ENCODE measurements at places on chromosomes 11 and 22.

DNA sequence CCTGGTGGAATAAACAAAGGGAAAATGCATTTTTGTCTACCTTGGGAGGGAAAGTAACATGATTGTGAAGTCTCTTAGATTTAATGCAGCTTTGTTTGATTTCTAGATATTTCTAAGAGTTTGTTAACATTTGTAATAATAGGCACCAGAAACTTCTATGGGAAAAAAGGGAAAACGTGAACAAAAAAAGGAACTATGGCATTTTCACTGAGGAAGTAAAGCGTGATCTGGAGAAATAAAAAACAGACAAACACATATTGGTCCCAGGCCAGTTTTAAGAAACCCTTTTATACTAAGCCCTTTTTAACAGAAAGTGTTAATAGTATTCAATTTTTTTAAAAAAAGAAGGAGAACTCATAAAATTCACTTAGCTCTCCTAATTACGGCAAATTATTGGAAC is 6.9 kb upstream of the MS4A7 start:
- no peak for DNase-seq

DNA sequence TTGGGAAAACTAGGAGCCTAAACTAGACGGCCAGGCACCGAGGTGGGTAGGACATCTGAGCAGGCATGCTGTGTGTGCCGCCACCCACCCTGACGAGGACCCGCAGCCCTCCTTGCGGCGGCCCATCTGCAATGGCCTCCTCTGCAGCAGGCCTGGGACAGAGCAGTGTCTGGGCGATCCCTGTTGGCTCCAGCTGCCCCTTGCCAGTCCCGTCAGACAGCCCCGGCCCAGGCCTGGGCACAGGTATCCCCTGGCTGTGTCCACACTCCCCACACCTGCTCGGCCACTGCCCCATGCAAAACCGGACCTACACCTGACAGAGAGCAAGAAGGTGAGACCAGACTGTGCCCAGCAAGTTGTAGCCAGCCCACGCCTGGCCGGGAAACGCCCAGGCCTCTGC is 38.7 kb upstream of the GNB1L start:
- no peak for DNase-seq

- no peak for DNase-seq
Measured at GRCh38 chr22:44086271-44087088, 62.4 kb downstream of the PARVB start.

GRCh38 chr11:12214751-12215150 is 104.4 kb downstream of the MICAL2 start:
- DNase-seq, result no peak

GRCh38 chr22:43370036-43370435 is 26.9 kb upstream of the SCUBE1 start:
- no peak for DNase-seq

- DNase-seq, result no peak
Measured at GRCh38 chr22:19825904-19826618, 28.6 kb downstream of the GNB1L start.

DNA sequence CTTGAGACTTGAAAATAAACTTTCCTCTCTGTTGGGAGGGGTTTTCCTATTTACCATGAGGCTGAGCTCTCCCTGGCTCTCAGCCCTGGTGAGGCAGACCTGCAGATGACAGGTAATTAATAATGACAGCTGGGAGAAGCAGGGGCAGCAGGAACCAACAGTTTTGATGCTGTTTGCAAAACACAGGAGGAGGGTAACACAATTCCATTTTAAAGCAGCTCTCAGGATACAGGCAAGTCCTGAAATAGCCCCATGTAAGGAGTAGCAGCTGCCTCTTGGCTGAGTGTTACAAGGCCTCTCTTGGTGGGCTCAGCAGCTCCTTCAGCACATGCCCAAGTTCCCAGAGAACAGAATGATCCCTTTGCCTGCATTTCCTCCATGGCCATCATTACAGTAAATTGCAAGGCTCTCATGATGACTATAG is 13.3 kb downstream of the PARVA start:
- DNase-seq, result no peak

DNA sequence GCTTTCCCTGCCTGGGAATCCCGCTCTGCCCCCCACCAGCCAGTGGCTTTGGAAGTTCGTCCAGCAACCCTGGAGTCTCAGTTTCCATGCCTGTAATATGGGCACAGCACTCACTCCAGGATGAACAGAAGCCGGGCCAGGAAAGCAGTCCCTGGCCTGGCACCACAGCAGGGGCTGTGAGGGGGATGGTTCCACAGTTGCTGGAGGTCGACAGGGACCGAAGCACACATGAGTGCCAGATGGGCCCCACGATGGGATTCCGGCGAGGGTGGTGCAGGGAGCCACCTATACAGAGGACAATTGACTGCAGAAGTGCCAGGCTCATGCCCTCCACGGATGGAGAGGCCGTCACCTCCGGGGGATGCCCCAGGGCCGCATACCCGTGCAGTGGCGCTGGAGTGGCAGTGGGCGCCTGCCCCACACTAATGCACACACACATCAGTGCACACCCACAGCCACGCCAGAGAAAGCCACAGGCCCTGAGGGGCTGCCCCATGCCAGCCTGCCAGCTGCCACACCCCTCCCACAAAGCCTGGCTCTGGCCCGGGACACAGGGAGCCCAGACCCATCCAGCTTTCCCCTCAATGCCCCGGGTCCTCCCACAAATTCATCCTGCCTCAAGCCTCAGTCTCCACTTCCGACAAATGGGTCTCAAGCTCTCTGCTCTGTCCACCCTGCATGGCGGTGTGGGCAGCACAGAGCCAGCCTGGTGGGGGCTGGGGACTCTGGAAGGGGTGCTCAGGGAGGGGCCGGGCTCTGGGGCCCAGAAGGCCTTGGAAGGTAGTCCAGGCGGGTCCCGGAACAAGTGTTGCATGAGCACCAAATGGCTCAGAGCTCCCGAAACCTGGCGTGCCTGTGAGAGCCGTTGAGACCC is 9.7 kb downstream of the ASCL2 start:
- DNase-seq, result no peak

DNA sequence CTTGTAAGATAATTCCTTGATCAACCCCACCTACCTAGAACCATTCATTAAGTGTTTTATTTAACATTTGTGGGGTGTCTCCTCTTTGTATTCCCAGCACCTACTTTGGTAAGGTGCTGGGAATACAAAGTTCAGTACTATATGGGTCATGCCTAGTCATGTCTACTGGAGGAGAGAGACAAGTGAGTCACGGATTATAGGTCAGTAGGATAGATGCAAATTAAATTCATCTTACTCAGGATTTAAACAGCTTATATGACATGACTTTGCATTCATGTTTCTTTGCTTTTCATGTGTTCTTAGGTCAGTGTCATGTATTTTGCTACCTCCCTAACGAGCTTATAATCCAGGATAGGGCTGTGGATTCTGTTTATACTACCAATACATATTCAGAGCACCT is 3.4 kb upstream of the FADS1 start:
- DNase-seq, result no peak

DNA sequence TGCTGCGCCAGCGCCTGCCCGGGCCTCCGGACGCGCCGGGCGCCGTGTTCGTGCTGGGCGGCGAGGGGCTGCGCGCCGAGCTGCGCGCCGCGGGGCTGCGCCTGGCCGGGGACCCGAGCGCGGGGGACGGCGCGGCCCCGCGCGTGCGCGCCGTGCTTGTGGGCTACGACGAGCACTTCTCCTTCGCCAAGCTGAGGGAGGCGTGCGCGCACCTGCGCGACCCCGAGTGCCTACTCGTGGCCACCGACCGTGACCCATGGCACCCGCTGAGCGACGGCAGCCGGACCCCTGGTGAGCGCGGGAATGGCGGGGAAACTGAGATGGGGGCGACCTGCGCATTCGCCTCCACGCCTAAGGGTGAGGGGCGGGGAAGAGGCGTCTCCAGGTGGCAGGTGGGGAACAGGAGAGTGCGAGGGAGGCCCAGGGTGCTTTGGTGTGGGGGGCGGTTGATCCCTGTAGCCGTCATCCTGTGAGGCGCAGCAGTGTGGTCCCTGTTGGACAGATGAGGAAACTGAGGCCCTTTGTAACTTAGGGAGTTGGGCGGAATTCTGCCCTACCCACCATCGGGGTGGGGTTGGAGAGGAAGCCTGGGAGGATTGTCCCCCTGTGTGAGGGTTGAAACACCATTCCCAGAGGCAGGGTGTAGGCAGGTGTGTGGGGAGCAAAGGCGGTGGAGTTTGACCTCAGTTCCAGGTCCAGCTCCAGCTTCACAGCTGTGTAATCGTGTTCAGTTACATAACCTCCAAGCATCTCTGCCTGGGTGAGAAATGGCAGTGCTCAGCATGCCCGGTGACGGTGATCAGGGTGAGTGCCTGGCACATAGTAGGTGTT is 758 bp downstream of the PDXP start:
- no peak for DNase-seq

DNA sequence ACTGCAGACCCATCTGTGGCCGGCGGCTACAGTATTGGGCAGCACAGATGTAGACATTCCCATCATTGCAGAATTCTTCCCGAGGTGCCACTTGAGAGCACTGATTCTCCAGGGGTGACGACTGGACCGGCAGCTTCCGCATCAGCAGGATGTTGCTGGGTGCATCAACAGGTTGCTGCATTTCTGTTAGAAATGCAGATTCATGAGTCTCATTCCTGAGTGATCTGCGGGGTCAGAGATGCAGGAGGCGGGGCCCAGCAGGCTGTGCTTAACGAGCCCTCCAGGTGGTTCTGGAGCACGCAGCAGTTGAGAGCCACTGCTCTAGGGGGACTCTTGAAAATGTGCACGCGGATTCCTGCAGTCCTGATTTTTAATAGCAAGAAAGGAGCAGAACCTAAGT is 321.8 kb downstream of the TBC1D22A start:
- DNase-seq, result no peak

DNA sequence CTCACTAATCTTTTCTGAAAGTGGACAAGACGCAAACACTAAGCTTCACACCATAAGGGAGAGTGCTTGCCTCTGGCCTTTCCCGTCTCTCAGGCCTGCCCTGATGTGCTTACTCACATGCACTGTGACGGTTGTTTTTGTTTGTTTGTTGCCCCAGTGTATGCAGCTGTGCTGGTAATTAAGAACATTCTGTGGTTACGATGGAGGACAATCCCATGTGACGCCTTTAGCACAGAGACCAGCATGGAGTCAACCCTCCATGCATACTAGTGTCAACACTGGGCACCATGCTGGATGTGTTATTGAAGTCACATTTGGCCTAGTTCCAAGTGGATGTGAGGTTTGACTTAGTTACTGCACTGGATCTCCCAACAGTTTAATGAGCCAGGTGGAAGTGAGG is 27.8 kb upstream of the CDON start:
- DNase-seq, result no peak

- DNase-seq, result no peak
Measured at GRCh38 chr11:112548641-112549040, 288.0 kb upstream of the PLET1 start.

DNA sequence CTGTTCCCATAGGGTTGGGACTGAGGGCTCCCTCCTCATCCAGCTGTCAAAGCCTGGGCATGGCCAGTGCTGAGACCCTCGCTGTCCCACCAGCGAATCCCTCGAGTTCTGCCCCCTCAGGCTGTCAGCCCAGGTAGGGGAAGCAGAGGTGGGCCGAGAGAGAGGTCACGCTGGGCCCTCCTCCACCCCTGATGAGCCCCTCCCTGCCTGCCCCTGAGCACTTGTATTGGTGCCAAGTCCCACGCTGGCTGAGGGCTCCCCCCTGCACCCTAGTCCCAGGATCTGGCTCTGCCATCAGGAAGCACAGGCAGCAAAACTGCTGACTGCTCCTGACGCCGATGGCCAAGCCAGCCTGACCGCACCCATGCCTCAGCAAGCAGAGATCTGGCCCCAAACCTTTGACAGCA is 3.3 kb downstream of the PRR33 start:
- DNase-seq, result no peak

DNA sequence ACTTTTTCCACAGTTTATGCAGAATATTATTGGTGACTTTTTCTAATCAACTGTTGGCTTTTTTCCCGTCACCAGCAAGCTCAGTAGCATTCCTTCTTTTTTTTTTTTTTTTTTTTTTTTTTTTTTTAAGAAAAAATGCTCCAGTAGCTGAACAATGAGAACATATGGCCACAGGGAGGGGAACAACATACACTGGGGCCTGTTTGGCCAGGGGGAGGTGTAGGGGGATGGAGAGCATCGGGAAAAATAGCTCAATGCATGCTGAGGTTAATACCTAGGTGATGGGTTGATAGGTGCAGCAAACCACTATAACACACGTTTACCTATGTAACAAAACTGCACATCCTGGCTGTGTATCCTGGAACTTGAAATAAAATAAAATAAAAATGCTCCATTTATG is 82.5 kb downstream of the ARHGAP42 start:
- DNase-seq, result no peak

- DNase-seq, result no peak
Measured at GRCh38 chr11:46901156-46901555, 17.2 kb downstream of the LRP4 start.

GRCh38 chr11:100903284-100903683 is 216.2 kb downstream of the ARHGAP42 start:
- DNase-seq, result no peak

GRCh38 chr11:11202885-11203284 is 150.2 kb downstream of the CSNK2A3 start:
- DNase-seq, result no peak

GRCh38 chr11:2154195-2154585 is 6.8 kb downstream of the INS start:
- DNase-seq, result no peak

- DNase-seq, result no peak
Measured at GRCh38 chr11:20154381-20154780, 5.9 kb downstream of the DBX1 start.

GRCh38 chr11:29306527-29306926 is 710.3 kb downstream of the KCNA4 start:
- DNase-seq, result peak; percentile 11

DNA sequence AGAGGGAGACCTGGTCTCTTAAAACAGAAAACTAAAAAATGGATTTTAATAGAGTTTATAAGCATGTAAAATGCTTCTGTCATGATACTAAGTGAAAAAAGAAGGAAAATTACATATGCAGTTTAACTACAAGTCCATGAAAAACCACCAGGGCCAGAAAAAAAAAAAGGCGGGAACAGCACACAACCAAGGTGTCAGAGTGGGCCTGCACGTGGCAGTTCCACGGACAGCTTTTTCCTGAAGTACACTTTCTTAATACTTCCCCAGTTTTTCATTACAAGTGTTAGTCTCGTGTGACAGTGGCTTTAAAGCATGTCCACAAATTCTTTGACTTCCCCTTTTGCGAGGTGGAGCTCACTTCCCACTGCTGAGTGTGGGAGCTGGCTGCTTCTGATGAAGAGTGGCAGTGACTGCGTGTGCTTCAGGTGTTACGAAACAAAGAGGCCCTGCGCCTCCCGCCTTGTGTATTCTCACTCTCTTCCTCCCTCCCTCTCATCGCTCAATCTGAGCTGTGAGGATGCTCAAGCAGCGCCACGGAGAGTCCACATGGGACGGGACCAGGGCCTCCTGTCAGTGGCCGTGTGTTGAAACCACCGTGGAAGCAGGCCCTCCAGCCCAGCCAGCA is 16.4 kb downstream of the PPM1F start:
- DNase-seq, result no peak
